Ovary (tissue), 10 donors: ENCODE measurements at places on chromosomes 3 and 15. TPM values are rescaled to one million over a fixed set of nuclear protein-coding genes. Genes with fewer than 3 reads are reported as not detected.

Gene GATM
- 132 TPM for total RNA-seq

Gene ZBBX
- total RNA-seq: not detected

Gene TAGLN3
- not detected for total RNA-seq

DNA sequence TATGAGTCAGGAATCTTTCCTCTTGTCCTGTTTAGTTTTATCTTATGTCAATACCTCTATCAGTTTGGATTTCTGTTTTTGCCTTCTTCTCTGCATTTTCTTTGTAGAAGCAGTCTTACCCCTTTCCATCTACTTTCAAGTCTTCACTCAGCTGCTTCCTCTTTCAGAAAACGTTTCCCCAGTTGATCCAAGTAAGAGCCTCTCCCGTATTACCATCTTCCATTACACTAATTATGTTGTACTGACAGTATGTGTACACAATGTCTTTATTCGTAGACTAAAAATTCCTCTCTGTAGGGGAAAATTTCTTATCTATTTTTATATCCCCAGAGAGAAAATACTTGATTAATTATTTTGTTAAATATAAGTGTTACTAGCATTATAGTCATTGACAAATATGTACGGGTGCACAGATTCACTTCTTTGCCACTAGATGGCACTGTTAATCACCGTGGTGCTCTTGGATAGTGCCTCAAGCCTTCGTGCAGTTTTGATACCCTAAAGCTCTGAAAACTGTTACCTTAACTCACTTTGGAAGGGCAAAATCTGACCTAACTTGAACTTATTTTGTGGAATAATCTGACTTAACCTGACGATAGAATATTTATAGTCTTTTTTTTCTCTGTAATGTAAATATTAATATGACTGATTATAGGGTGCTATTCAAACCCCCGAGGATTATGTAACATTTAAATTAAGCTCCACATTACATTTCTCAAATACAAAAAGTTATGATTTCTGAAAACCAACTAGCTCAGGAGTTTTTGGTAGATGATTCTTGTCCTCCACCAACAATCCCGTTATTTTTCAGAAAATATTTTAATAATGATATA is 74.2 kb upstream of the POU1F1 start:
- DNase-seq: no peak

Gene ALDH1A3
- 5.6 TPM for total RNA-seq

- DNase-seq: no peak
These were observed 1.7 kb downstream of the IP6K2 start for GRCh38 chr3:48715174-48715800.

GRCh38 chr3:163863146-163863545 is 1215.2 kb downstream of the SI start:
- DNase-seq: no peak

DNA sequence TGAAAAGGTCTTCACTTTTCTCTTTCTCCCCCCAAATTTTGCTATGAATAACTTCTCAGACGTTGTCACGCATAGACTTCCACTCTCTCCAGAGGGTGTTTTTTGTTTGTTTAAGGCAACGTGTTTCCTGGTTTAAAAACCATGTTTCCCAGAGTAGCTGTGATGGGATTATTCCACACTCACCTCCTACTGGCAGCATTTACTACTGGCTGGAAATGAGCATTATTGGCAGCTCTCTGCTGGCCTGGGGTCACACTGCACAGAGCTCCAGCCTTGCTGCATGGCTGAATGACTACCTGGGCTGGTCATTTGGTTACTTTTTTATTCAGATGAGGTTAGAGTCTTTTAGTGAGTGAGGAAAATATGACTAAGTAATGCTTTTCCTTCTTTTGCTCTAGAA is 65.2 kb downstream of the RARB start:
- DNase-seq: no peak

- peak; percentile 60 for DNase-seq
These were observed at the start of gene C15orf62 for GRCh38 chr15:40769274-40770146. TSS of gene C15orf62 (plus strand) at chr15:40769980. CDS start at chr15:40770496, 516 bp downstream.

GRCh38 chr3:182405759-182406158 is 387.5 kb upstream of the ATP11B start:
- DNase-seq: no peak

- DNase-seq: no peak
These were observed 62.4 kb upstream of the ADPGK start for GRCh38 chr15:72845981-72846383.

Gene PROK2
- total RNA-seq: 0.20 TPM

DNA sequence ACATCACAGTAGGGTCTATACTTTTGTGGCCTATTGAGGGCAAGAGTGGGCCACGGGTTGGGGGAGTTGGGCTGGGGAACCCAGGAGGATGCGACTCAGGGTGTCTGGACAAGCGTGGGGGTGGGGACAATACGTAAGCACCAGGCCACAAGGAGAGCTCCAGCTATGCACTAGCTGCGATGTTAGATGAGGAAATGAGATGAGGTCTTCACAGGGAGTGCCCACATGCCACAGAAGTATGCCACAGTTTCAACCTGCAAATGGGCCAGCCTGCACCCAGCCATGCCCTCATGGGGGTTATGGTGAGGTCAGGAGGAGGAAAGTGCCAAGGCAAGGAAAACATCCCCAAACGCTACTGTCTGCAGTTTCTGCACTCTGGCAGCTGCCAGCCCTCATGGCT is 30.5 kb downstream of the CACNA2D2 start:
- DNase-seq: no peak

DNA sequence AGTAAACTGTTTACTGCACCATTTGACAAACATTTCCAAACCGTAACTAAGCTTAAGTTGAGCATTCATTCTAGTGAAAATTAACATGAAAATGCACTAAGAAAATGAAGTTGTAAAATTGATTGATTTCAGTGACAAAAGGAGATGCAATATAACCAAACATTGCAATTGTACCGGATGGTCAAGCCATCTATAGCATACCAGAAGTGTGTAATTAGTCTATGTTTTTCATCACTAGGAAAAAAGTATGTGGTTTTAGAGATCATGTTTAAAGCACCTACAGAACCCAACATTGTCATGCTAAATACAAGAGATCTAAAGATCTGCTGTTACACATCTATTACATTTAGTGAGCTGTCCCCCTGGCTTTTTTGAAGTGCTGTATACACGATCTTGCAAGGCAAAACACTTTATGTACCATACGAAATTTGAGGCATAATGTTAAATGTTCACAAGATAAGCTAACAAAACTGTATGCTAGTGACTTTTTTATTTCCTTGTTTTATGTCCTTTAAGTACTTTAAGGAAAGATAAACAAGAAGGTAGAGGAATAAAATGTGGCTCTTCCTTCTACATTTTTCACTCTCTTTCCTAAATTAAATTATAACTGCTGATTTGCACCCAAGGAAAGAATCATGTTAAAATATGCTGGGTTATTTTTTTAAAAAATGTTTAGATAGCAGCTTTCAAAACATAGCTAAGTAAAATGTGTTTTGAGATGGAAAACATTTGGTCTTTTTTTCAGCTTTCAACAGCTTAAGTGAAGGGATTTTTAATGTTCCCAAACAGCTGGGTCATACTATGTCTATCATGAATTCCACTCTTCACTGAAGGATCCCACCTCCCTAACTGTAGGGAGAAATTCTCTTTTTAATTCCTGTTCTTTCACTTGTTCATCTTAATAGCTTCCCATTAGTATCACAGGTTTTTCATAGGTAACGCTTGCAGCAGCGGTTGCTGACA is 498.0 kb downstream of the MECOM start:
- no peak for DNase-seq

DNA sequence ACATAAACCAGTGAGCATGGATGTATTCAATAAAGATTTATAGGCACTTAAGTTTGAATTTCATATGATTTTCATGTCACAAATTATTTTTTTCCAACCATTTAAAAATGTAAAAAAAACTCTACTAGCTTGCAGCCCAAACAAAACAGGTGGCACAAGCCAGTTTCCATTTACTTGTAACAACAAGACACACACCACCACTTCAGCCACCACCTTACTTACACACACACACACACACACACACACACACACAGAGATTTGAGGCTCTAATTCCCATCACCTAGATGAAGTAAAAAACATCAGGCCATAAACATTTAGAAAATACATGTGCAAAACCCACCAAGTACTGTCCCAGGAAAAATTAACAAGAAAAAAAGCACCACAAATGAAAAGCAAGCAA is 25.3 kb downstream of the MYO9A start:
- DNase-seq: no peak

Gene SLC25A36
- 75.7 TPM for total RNA-seq

DNA sequence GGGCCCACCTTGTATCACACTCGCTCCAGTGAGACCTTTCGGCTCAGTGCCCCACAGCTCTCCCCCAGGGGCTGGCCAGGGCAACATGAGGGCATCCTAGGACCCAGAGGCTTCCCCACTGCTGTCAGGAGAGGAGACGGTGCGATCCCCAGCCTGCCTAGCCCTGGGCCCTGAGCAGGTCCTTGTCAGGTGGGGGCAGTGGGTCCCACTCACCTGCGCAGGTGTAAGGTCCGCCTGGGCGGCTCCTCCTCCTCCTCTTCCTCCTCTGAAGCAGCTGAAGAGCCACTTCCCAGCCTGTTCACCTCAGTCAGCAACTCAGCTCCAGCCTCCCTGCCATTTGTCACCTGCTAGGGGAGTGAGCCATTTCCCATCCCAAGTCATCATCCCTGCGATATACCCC is 9.6 kb downstream of the KIF7 start:
- peak; percentile 11 for DNase-seq

- no peak for DNase-seq
These were observed 25.8 kb upstream of the CNTN3 start for GRCh38 chr3:74640211-74640610.

GRCh38 chr3:197105786-197106185 is 76.2 kb upstream of the MELTF start:
- no peak for DNase-seq
